ENCODE measurements at places on chromosomes 13 and 19.

DNA sequence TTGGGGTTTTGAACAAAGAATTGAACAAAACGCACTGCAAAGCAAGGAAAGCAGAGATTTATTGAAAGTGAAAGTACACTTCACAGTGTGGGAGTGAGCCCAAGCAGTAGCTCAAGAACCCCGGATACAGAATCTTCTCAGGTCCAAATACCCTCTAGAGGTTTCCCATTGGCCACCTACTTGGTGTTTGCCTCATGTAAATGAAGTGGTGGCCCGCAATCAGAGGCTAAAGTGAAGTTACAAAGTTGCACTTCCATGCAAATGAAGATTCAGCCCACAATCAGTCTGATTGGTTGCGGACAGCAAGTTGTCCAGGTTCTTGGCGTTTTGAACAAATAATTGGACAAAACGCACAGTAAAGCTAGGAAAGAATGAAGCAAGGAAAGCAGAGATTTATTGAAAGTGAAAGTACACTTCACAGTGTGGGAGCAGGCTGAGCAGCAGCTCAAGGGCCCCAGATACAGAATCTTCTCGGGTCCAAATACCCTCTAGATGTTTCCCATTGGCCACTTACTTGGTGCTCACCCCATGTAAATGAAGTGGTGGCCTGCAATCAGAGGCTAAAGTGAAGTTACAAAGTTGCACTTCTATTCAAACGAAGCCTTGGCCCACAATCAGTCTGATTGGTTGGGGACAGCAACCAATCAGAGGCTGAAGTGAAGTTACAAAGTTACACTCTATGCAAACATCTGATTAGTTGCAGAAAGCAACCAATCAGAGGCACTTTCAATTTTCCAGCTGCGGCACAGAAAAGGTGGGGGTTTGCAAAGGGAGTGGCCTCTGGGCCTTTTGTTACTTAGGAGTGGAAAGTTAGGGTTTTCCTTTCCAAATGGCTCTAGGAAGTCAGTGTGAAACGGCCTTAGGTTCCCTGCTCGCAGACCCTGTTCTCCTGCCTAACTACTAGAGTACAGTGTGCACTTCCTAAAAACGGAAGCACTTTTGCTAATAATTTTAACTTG, 4.8 kb upstream of the TM9SF2 start:
- DNase-seq: no peak

DNA sequence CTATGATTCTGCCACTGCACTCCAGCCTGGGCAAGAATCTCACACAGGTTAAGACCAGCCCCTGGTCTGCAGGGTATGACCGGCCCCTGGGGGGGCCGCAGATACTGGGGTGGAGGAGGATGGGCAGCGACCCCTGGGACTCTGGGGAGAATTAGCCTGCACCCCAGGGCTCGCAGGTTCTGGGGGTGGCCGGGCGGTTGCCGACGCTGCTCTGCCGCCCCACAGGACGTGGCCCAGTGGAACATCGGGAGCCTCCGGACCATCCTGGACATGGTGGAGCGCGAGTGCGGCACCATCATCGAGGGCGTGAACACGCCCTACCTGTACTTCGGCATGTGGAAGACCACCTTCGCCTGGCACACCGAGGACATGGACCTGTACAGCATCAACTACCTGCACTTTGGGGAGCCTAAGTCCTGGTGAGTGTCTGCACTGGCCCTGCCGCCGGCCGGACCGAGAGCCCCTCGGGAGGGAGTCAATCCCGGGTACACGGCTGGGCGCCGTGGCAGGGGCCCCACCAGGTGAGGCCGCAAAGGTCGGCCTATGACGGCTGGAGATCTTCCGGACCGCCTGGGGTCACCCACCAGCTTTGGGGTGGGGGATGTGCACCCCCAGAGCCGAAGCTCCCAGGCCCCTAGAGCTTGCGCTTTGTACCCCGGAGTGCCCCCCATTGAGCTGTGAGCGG, 78.5 kb downstream of the KDM4B start:
- no peak for DNase-seq

DNA sequence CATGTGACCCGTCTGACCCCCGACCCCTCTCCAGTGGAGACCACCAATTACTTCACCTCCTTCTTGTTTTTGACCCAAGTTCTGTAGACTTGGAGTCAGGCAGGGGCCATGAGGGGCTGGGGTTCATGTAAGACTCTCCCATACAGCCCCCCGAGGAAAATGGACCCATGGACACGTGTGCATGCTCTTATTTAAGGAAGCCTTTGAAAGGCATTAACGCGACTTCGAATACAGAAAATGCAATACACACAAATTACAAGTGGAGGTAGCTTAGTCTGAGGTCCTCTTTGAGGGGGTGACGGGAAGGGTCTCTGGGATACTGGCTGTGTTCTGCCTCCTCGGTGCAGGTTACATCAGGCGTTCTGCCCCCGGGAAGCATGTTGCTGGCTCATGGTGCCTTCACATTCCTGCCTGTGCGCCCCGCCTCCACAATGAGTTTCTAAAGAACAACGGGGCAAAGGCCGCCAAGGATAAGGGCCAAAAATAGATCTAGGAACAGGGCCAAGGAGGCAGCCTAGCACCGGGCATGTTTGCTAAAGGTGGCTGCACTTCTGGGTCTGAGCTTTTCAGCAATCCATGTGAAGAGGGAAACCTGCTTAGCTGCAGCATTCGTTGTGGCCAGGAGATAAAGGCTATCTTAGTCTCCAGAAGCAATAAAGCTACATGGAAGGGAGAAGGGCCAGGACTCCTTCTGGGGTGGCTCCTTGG, 54.5 kb downstream of the RAB20 start:
- DNase-seq: no peak

- DNase-seq: no peak
These were observed 2.7 kb downstream of the KLF5 start for GRCh38 chr13:73061473-73061872.

DNA sequence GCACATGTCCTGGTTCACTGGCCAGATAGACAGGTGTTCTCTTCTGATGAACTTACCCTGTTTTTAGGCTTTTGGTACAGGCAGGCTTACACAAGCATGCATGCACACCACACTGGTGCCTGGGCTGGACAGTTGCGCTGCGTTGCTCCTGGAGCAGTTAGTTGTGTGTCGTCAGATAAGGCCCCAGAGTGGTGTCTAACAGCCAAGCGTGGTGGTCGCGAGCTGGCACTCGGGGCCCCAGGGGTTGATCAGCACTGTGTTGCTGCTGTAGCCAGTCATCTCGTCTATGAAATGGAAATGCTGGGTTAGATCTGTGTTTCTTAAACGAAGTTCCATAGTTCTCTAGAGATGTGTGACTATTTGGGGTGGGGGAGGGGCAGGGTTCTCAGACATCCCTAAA, 24.6 kb upstream of the TEX29 start:
- DNase-seq: no peak

GRCh38 chr13:104385404-104385803, 1319.2 kb upstream of the SLC10A2 start:
- DNase-seq: no peak

DNA sequence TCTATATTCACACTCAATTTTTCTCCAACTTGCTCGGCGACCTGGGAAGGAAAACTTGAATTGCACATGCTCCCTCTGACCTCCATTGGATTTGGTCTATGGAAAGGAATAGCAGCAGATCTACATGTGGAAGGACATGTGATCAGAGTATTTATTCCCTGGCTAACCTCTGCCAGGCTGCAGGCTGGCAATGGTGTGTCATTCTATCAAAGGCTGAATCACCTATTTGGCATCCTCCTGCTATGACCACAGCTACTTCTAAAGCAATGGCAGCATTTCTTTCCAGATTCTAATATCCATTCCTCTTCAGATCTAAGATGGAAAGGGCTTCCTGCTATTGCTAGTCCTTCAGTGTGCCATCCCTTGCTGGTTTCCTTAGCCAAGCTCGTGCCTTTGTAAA, 144.3 kb upstream of the FREM2 start:
- DNase-seq: no peak

- no peak for DNase-seq
These were observed 25.0 kb downstream of the LRCH1 start for GRCh38 chr13:46577696-46578589.

DNA sequence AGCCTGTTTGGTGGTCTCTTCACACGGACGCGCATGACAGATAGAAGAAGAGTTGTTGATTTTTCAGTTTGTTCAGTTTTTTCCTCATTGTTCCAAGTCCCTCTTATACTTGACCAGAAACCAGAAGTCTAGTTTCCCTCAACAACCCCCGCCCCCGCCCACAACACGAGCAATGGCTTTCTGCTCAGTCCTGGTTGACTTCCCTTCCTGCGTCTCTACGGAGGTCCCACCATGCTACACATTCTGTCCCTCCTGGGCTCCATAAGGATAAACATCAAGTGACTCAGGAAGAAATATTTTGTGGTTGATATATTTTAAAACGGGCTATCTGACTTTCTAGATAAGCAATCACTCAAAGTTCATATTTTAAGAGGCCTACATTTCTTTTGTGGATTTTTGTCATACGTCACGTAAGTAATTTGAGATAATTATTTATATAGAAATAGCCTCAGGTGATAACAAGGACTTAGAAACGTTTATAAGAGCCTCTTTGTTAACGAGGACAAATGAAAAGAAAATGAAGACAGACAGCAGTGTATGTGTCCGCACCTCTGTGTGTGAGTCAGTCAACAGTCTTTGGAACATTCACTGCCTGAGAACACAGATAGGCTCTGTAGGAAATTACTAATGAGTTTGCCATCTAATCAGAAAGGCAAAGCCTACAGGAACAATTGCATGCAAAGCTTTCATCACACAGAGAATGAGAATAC, 214.4 kb downstream of the RAP2A start:
- DNase-seq: no peak

DNA sequence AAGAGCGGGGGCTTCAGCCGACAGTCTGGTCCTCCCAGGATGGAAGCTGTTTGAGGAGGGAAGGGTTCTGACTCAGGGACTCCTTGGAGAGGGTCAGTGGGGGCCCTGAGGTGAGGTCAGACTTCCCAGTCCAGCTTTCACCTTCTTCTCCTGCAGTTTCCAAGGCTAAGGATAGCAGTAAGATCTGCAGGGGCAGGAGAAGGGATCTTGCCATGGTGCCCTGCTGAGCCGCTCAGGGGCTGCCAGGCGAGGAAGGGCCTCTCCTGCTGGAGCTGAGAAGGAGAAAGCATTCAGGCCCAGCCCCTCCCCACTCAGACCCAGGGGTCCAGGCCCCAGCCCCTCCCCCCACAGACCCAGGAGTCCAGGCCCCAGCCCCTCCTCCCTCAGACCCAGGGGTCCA, 1.5 kb downstream of the KLK7 start:
- DNase-seq: no peak

- no peak for DNase-seq
These were observed 76.6 kb upstream of the KLF12 start for GRCh38 chr13:74210693-74211393.

- DNase-seq: peak; percentile 17
These were observed 4.3 kb upstream of the ACP5 start for GRCh38 chr19:11581740-11582139.

DNA sequence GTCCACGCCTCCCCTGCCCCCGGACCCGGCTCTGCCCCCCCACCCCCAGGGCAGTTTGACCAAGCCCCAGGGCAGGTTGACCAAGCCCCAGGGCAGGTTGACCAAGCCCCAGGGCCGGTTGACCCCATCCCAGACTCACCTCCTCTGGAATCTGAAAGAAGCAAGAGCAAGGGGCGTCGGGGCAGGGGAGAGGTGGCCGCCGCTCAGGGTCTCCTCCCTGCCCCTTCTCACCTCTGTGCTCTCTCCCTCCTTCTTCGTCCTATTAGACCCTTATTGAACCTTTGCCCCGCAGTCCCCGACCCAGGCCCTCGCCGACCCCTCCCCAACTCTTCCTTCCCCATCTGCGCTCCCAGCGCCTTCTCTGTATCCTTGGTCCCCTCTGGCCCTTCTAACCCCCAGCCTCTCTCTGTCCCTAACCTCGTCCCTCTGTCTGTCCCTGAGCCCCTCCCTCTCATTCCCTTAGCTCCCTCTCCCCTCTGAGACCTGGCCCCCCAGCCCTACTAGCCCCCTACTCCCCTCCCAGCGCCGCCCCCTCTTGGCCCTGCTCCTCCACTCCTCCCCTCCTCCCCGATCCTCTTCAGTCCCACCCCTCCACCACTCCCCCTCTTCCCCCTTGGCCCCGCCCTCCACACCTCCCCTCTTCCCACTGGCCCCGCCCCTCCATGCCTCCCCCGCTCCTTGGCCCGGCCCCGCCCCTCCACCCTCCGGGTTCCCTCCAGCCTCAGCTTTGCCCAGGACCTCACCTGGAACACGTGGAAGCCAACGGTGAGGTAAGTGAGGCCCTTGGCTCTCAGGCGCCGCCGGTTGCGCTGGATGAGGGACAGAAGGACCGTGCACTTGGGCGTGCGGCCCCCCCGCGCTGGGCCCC, 7.6 kb downstream of the CAPN12 start:
- peak; percentile 75 for DNase-seq

GRCh38 chr19:51000981-51001380, 423 bp downstream of the KLK8 start:
- DNase-seq: no peak

- DNase-seq: no peak
These were observed 11.6 kb upstream of the DCLK1 start for GRCh38 chr13:36142735-36143134.

GRCh38 chr13:93775507-93776108, 549.0 kb downstream of the GPC6 start:
- DNase-seq: no peak

DNA sequence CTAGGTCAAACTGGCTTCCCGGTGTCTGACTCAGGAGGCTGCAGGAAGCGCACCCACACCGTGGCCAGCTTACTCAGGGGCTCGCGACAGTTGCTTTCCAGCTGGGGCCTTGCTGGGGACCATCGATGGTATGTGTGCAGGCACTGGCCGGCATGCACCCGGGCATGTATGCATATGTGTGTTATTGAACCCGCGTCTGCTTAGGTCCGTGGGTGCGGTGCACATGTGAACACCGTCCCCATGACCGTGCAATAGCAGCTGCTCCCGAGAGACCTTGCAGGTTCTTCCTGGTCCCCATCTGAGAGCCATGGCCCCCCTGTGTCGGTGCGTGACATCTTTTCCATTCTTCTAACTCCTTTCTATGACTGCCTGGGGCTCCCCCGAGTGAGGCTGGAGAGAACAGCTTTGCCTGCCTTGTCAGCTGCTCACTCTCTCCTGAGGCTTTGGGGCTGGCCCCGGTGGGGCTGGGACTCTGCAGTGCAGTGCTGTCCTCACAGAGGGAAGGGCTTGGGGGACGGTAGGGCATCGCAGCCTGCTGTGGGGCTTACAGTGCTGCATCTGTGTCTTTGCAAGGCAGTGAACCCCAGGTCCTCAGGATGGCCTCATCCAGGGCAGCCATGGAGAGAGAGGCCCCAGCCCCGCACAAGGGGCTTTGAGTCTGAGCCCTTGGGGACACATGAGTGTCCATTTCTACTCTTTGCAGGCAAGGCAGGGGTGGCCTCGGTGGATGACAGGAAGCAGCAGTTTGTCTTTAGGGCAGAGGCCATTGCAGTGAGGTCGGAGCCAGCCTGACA, 65.1 kb downstream of the CHST8 start:
- DNase-seq: no peak
